HS-27A (cell line): ENCODE measurements at places on chromosomes 12 and 14.

DNA sequence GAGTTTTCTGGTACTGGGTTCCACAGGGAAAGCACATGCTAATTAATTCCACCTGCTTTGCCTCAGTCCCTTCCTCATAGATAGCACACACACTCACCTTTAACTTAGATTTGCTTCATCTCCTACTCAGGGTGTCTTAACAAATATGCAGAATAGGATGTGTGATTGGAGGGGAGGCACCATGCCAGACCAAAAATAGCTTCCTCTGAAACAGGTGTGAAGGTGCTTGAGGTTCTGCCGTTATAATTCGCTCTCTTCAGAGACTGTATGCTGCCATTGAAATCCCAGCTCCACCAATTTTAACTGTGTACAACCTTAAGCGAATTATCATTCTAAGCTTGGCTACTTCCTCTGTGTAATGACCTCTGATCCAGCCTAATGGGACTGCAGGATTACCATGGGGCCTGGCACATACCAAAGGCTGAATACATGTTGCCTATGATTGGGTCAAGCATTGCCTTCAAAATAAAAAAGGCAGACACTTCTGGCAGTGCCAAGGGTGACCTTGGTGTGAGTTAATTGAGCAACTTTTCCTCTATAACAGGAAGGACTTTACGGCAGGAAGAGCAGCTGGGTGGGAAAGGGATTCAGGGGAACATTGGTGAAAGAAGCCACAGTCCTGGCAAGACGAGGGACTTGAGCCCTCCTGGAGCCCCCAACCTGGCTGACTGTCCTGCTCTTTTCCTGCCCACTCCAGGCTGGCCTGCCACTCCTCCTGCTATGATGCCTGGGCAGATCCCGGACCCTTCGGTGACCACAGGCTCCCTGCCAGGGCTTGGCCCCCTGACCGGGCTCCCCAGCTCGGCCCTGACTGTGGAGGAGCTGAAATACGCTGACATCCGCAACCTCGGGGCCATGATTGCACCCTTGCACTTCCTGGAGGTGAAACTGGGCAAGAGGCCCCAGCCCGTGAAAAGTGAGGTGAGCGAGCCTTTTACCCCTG is 9.7 kb downstream of the JDP2 start:
- no peak for DNase-seq

GRCh38 chr12:7899755-7900154 is 27.0 kb upstream of the SLC2A14 start:
- no peak for DNase-seq

GRCh38 chr14:99636487-99636886 is 8.4 kb upstream of the HHIPL1 start:
- no peak for DNase-seq

DNA sequence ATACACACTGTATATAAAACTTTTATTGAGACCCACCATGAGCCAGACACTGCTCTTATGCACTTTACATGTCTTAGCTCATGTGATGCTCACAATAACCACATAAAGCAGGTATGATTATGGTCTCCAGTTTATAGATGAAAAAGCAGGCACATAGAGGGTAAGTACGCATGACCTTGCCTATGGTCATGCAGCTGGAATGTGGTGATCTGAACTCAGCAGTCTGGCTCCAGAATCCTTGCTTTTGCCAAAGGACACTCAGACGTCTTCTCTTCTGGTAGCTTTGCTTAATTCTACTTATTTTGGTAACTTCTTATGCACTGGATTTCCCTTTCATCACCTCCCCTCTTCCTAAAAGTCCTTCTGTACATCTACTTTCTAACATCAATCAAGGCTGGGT is 103.3 kb upstream of the CRY1 start:
- DNase-seq, result no peak

DNA sequence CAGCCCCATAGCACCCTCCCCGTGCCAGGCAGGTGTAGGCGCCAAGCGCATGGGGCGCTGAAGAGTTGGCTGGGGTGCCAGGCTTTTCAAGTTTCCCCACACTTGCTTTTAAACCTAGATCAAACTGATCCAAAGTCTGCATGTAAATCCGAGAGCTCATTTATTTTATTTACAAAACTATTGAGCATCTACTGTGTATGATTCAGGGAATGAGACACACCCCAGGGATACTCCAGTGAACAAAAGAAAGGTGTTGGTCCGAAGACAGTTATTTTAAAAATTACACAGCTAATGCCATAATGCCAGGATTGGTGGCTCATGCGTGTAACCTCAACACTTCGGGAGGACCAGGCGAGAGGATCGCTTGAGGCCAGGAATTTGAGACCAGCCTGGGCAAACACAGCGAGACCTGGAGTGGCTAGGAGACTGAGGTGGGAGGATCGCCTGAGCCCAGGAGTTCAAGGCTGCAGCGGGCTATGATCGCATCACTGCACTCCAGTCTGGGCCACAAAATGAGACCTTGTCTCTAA is 780 bp upstream of the SLC41A2 start:
- no peak for DNase-seq

DNA sequence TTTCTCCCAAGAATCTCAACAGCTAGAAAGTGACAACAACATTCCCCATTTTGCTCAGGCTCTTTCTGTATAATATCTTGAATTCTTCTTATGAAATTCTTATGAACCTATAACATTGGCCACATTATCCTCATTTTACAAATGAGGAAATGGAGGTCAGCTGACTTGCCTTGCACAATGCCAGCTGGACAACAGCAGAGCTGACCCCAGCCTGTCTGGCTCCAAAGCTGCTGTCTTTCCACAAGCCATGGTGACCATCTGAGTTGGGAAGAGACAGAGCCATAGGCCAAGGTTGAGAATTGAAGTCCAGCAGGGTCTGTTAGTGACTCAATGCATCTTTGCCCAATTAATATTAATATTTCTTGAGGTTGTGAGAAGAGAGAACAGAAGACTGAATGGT is 87.3 kb downstream of the KSR2 start:
- no peak for DNase-seq

GRCh38 chr12:65607401-65607841 is 216.9 kb upstream of the HMGA2 start:
- DNase-seq, result no peak

- no peak for DNase-seq
Measured at GRCh38 chr14:91521061-91521640, 11.0 kb upstream of the PPP4R3A start.

- no peak for DNase-seq
Measured at GRCh38 chr14:91858536-91859275, 8.6 kb downstream of the TC2N start.

- no peak for DNase-seq
Measured at GRCh38 chr12:45235087-45236025, 19.5 kb downstream of the ANO6 start.

- no peak for DNase-seq
Measured at GRCh38 chr14:94395282-94395887, 7.0 kb upstream of the SERPINA1 start.

GRCh38 chr12:7293670-7294069 is 10.2 kb upstream of the ACSM4 start:
- no peak for DNase-seq

GRCh38 chr12:47560415-47560814 is 145.4 kb downstream of the RPAP3 start:
- no peak for DNase-seq

GRCh38 chr14:69715725-69716477 is 51.0 kb upstream of the SRSF5 start:
- DNase-seq, result no peak

GRCh38 chr12:117646520-117646919 is 285.1 kb upstream of the NOS1 start:
- DNase-seq, result no peak

GRCh38 chr12:32981139-32981538 is 84.6 kb upstream of the PKP2 start:
- DNase-seq, result no peak

GRCh38 chr12:125677829-125678228 is 612.6 kb downstream of the AACS start:
- no peak for DNase-seq

- no peak for DNase-seq
Measured at GRCh38 chr12:96886998-96887677, 19.9 kb upstream of the NEDD1 start.

- no peak for DNase-seq
Measured at GRCh38 chr12:6193853-6194815, 6.1 kb upstream of the CD9 start.

DNA sequence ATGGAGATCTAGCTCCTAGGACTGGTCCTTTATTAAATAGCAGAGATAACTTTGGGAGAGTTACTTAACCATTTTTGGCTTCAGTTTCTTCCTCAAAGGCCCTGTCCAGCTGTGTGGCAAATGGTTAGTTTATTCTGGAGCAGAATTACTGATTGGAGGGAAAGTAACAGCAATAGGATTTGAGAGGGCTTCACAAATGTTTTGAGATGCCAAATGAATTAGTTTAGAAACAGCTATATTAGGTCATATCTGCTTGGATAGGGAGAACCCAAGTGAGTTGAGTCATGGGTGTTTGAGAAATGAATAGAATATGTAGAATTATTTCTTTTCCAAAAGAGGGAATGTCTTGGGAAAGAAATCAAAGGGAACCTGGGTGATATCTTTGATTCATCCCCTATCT is 17.5 kb downstream of the RASSF3 start:
- DNase-seq, result no peak

GRCh38 chr12:54197010-54197409 is 8.2 kb upstream of the SMUG1 start:
- no peak for DNase-seq

- DNase-seq, result no peak
Measured at GRCh38 chr12:130153803-130154202, 8.5 kb upstream of the FZD10 start.

DNA sequence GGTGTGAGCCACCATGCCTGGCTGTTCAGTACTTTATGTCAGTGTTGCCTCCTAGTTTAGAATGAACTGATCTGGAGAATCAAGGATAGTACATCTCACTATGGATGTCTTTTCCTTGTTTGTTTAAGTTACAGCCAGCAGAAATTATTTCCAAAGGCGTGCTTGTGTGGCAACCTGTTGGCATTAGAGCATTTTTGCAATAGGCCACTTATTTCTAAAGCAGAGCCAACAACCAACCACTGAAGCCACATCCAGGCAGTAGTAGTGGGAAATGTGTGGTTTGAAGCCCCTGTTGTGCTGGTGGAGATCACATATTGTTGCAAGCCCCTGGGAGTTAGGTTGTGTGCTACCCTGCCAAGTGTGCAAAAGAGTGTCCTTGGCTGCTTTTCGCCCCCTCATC is 3.7 kb downstream of the ANO6 start:
- no peak for DNase-seq

DNA sequence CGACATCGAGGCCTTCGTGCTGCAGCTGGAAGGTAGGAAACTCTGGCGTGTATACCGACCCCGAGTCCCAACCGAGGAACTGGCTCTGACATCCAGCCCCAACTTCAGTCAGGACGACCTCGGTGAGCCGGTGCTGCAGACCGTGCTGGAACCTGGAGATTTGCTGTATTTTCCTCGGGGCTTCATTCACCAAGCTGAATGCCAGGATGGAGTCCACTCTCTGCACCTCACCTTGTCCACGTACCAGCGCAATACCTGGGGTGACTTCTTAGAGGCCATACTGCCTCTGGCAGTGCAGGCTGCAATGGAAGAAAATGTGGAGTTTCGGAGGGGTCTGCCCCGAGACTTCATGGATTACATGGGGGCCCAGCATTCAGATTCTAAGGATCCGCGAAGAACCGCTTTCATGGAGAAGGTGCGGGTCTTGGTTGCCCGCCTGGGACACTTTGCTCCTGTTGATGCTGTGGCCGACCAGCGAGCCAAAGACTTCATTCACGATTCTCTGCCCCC is 1.4 kb downstream of the RIOX1 start:
- no peak for DNase-seq

DNA sequence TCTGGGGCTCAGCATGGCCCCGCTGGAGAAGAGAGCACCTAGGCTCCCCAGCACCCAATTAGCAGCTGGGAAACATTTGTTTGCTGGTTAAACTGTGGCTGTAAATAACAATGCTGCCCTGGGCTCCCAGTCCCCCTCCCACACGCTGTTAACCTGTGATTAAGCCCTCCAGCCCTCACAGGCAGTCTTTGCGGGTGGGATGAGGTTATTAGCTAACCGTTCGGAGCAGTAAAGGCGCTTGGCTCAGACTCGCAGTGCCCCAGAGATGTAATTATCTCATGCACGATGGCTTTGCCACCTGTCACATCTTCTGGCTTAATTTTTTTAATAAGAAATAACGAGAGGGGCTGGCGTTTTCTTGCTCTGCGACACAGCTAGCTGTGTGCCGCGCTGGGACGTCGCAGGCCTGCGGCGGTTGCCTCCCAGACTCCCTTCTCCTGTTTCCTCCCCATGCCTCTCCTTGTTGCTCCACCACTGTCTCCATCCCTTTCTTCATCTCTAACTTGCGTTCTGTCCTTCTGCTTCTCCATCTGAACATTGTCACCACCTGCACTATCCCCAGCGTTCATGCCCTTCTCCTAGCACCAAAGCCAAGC is 239.2 kb upstream of the FKBP4 start:
- no peak for DNase-seq

- DNase-seq, result no peak
Measured at GRCh38 chr12:124466216-124467128, 100.9 kb downstream of the NCOR2 start.
